ENCODE measurements at places on chromosomes 4 and X.

DNA sequence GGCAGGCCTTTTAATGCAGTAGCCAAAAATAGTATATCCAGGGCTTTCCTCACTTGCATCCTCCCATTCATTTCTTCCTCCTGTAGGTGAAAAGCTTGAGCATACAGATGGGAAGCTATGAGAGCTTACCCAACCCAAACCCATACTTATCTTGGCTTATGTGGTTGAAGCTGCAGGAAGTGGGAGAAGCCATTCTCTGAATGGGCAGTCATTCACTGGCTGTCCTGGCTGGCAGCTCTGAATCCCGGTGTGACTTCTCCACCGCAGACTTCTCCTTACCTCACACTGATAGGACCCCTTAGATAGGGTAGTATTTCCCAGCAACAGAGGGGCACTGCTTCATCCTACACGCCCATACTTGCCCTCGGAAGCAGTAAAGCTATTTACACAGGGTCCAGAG, 125.4 kb downstream of the AMMECR1 start:
- no peak for DNase-seq

DNA sequence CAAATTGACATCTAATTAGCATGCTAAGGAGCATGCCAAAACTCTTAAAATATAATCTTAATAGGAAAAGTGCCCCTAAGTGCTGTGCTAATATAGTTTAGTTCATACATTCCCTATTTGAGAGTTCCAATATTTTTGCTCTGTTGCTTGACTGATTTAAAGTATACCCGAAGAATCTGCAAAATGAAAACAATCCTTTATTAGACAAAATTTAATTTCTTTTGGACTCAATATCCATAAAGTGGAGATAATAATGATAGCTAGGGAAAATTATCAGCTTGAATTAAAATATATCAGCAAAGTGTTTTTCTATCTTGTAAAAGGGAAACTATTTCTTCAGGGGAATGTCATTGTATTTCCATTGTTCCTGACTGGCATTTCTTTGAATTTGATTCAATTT, 196.0 kb upstream of the NPY2R start:
- no peak for DNase-seq

DNA sequence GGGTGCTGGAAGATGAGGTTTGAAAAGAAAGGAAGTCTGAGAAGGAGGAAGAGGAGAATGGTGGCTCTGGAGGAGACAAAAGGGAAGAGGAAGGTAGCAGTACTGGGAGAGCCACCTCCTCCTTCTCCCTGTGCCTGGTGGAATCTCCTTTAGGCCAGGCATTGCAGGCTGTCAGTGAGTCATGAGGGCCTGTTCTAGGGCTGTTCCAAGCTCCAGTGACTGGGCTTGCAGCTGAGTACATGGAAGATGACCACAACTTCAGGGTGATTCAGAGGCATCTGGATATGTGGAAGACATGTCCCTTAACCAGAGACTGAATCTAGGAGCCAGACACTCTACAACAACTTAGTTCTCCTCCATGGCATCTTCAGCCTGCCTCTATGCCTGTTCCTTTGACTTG, 107.8 kb downstream of the EFNB1 start:
- DNase-seq, result no peak

DNA sequence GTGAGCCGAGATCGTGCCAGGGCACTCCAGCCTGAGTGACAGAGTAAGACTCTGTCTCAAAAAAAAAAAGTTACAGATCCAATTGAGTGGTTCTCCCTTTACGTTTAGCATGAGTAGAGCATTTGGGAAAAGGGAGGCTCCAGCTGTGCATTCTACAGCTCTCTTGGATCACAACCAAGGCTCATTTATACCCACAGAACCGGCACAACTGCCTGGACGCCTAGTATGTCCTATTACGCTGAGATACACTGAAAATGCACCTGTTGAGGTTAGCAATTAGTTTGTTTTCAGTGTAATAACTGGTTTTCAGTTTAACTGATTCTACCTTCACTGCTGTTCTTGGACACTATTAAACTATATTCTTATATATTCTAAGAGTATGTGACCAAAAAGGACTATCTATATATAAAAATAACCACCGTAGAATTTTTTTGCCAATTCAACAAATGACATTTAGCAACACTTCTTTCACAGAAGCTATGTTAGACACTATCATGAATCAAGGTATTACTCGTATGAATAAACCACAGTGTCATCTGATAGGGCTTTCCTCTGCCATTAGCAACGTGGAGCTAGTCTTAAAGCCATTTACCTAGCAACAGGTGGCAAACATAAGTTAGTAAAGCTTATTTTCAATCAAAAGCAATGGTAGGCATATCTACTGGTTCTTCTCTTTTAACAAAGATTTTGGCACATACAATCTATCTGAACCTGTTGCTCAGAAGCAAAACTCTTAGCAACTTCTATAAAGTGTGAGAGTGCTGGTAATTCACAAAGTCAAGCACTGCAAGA, 3.6 kb downstream of the OTUD4 start:
- DNase-seq, result no peak

DNA sequence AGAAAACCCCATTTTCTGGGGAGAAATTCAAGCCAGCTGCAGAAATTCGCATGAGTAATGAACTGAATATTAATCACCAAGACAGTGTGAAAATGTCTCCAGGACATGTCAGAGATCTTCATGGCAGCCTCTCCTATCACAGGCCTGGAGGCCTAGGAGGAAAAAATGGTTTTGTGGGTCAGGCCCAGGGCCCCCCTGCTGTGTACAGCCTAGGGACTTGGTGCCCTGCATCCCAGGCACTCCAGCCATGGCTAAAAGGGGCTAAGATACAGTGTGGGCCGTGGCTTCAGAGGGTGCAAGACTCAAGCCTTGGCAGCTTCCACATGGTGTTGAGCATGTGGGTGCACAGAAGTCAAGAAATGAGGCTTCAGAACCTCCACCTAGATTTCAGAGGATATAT, 185.9 kb upstream of the GATB start:
- DNase-seq, result no peak

- DNase-seq, result no peak
Measured at GRCh38 chr4:52942936-52943335, 80.8 kb downstream of the RASL11B start.

- no peak for DNase-seq
Measured at GRCh38 chrX:43065978-43066377, 288.0 kb upstream of the PPP1R2C start.

- no peak for DNase-seq
Measured at GRCh38 chr4:9825049-9825448, 43.6 kb downstream of the DRD5 start.

DNA sequence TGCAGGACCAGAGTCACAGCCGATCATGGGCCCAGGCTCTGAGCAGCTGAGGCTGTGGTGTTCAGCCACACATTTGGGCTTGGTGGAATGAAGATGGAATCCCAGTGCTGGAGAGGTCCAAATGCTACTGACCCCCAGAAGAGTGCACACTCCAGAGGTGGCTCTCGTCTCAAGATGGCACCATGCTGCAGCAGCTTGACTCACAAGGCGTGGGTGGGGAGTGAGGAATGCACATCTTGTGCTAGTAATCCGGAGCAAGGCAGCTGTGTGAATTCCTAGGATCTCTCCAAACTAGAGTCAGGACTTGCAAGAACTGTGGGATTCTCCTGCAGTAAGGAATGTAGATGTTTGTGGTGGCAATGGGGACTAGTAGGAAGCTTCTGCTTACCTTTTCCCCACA, 28.7 kb downstream of the RAB28 start:
- DNase-seq, result no peak

GRCh38 chr4:8840816-8841455, 30.7 kb downstream of the HMX1 start:
- DNase-seq, result no peak

GRCh38 chr4:145003675-145004074, 94.3 kb downstream of the ANAPC10 start:
- no peak for DNase-seq

DNA sequence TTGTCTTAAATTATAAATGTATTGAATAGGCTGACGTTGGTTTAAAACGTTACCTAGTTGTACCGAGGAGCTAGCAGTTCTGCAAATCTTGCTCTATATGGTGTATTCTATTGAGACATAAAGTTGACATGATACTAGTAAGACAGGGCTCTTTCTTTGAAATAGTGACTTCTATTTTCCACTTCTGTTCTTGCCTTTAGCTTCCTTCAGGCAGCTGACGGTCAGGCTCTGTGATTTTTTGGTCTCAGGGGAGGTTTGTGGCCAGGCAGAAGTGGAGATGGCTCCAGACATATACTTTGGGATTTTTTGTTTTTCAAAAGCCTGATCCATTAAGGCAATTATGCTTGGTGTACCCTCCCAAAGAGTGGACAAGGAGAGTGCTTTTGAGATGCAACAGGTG, 95.2 kb downstream of the SLC34A2 start:
- DNase-seq, result no peak

GRCh38 chr4:185108669-185109068, 34.4 kb upstream of the SLC25A4 start:
- DNase-seq, result no peak

DNA sequence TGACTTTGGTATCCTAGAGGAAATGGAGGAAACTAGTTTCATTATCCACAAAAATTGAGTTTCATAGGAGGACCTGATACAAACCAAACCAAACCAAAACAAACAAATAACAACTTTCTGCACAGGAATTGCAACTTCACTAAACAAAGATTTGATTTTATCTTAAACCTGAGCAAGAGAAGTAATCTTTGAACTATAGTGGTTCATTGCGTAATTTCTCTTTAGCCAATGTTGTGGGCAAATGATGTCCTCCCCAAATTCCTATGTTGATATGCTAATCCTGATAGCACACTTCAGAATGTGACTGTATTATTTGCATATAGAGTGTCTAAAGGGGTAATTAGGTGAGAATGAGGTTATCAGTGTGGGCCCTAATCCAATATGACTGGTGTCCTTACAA, 102.4 kb downstream of the CAMK2D start:
- no peak for DNase-seq

GRCh38 chrX:149643496-149643895, 11.9 kb upstream of the TMEM185A start:
- DNase-seq, result no peak

DNA sequence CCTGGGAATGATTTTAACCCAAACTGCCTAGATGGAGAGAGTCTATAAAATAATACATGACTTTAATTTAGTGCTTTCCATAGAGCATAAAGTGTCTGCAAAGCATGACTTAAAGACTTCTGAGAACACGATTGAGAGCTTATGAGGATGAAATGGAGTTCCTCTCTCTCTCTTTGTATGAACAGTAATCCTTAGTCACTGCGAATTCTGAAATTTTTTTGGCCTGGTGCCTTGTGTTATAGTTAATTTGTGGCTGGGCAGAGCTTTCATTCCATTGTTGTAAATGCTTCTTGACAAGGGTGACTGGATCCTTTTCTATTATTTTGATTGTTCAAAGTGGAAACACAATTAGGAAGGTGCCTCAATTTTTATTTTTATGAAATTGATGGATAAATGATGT, 179.5 kb downstream of the CEP135 start:
- no peak for DNase-seq

GRCh38 chrX:42832764-42833549, 55.0 kb upstream of the PPP1R2C start:
- DNase-seq, result no peak

DNA sequence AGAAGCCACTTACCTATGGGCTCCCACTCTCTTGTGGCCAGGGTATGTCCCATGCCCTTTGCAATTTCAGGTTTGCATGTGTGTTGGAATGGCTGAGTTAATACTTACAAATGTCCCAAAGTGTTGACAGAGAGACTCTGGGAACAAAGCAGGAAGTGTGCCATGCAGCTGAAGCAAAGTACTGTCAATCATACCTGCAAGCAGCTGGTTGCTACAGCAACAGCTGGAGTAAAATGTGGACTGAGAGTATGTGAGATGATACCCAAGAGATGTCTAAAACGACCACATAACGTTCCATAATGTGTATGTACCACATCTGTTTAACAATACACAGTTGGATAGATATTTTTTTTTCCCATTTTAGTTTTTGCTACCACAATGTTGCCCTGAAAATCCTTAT, 82.8 kb upstream of the CAMK2D start:
- DNase-seq, result no peak

GRCh38 chr4:101835121-101835904, 44.8 kb downstream of the BANK1 start:
- DNase-seq, result no peak

DNA sequence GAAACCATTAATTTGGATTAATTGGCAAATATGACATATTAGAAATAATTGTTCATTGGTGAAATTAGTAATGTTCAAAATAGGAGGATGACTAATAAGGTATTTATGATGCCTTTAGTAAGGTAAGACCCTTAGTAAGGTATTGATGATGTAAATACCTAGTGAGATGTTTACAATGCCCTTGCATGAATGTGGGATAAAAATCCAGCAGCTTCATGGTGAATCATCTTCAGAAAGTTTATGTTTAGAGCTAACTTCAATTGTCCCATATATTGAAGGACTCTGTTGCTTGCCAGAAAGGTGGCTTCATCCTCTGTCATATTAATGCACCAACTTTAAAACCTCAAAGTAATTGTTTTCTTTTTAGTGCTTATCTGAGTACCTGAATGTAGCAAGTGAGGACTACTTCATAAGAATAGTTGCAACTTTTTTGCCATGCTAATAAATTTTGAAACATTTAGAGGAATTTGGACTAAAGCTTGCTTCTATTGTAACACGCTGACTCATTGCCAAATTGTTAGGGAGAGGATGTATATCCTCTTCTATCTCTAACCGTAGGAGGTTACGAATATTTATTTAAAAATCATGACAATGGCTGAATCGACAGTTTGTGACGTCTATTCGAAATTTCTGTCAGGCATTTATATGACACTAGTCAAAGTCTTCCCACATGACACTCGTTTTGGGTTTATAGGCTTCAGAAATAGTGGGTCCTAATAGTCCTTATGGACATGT, 174.1 kb upstream of the HS3ST1 start:
- DNase-seq, result no peak

GRCh38 chr4:128973384-128973783, 120.0 kb downstream of the SCLT1 start:
- DNase-seq, result no peak

DNA sequence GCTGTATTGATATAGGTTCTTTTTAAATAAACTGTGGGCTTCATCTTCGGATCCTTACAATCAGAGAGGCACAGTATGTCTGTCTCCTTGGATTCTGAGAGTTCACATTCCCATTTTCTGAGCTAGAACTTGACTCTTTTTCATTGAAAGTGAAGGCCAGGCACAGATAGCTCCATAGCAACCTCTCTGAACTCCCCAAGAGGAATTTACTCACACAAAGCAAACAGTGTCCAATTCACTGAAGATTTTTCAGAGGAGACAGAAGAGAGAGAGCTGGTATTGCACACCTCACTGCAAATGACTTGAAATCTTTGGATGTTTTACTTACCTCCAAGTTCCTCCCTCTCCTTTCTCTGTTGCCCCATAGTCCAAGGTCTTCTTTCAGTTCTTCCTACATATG, 130.9 kb upstream of the CASK start:
- no peak for DNase-seq

Measured in breast epithelium (tissue), 4 donors.